ENCODE measurements at places on chromosomes 11 and 22.

- DNase-seq: no peak
These were observed 31.3 kb downstream of the MYO7A start for GRCh38 chr11:77159219-77159936.

GRCh38 chr11:32312206-32312817, 123.0 kb downstream of the WT1 start:
- DNase-seq: no peak

DNA sequence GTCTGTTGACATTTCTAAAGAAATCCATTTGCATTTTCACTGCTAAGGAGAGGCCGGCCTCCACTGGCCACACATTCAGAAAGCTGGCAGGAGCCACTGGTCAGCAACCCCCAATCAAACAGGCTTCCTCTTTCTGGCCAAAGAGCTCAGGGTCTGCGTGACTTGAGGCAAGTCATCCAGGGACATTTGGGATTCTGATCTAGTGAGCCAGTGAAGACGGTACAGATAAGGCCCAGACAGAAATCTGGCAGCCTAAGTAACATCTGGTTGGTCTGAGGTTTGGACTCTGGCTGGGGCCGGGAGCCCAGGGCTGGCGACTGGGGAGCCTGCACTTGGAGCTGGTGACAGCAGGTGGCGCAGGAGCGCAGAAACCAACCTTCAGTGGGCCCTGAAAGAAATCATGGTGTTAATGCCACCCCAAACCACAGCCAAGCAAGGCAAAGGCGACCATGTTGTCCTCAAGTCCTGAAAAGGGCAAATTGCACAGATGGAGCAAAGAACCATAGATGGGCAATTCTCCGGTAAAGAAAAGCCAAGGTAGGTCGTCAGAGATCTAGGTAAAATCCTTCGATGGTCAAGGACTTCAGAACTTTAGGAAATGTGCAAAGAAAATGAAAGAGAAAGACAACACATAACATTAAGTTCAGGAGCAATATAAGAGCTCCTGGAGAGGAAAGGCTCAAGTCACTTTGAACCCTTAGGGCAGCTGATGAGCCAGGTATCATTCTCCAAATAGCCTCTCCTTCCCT, 99.4 kb upstream of the BLID start:
- DNase-seq: peak; percentile 15

GRCh38 chr11:1496091-1496760, 9.6 kb upstream of the MOB2 start:
- no peak for DNase-seq

DNA sequence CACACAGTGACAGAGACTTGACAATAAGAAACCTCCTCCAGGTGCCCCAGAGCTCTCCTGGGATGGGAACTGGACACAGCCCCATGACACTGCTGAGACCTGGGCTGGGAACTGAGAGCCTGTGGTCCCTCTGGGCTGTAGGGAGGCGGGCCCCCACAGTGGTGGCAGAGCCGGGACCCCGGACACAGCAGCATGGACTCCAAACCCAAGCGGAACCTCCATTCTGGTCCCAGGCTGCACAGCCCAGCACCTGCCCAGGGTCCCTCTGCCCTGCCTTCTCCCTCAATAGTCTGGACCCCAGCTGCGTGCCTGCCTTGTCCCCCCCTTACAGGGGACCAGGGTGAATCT, 8.4 kb upstream of the APOBEC3H start:
- DNase-seq: no peak

DNA sequence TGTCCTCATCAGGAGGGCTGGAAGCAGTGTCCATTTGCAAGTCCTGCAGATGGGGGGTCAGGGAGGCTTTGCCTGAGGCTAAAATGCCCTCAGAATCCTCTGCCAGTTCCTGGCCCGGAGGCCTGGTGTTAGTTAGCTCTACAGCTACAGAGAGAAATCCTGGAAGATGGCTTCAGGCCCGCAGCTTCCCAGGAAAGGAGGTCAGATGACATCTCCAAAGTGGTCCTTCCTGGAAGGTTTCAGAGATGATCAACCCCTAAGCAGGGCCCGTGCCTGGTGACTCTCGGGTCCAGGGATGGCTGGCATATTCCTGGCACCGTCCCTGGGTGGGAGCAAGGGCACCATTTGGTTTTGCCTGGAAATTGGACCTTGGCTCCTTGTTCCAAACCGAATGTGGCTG, 959.1 kb downstream of the BRD1 start:
- DNase-seq: no peak

GRCh38 chr11:27213232-27213660, 149.8 kb downstream of the CCDC34 start:
- no peak for DNase-seq

GRCh38 chr11:33258631-33259205, 1.5 kb downstream of the HIPK3 start:
- DNase-seq: no peak

DNA sequence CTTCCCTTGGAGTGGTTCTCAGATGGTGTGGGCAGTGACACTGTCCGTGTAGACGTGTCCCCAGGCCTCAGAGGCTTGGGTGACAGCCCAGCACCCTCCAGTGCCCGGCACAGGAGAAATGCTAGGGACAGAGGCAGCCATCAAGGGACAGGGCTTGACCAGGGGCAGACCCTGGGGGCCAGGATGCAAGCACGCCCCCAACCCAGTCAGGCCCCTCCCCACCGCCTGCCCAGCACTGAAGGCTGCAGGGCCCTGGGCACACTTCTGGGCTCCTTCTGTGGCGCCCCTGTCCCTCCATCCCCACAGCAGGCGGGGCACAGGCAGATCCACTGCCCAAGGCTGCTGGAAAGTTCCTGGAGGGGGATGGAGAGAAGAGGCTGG, 11.1 kb downstream of the IGF2 start:
- no peak for DNase-seq

DNA sequence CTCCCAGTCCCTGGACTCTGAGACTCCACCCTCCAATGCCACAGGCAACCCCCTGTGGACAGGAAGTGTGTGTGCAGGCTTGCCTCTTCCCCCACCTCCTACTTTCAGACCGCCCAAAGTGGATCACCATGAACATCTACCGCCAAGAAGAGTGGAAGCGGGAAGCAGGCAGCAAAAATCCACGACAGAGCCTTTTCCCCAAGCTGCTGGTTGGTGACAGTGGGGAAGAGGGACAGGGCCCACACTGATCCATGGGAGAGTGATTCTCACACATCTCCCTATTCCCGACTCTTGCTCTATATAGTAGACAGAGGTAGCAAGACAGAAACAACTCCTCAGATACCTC, 53.4 kb upstream of the SPATA19 start:
- no peak for DNase-seq

- no peak for DNase-seq
These were observed 5.4 kb downstream of the BSX start for GRCh38 chr11:122976061-122976733.

- DNase-seq: no peak
These were observed 55.7 kb upstream of the SHANK2 start for GRCh38 chr11:71307811-71308645.

- DNase-seq: no peak
These were observed 502.4 kb downstream of the MIAT start for GRCh38 chr22:27159716-27160295.
